ENCODE measurements at places on chromosomes 6 and 20.

DNA sequence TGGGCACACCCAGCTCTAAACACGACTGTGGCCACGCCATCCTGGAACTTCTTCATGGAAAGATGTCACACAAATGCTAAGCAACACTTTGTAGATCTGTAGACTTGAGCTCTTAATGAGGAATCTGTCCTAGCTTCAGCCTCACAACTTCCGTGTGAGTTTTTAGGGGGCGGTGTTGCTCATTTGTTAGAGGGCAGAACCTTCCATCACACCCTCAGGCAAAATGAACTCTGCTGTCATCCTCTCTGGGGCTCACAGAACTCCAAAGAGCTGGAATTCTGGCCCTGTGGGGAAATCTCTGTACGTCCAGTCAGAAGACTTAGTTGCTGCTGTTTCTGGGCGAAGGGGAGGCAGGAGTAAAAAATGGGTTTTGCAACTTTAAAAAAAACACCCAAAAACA is 49.8 kb downstream of the NRN1 start:
- no peak for DNase-seq

GRCh38 chr20:33127422-33128097 is 40.4 kb upstream of the BPIFA2 start:
- DNase-seq, result no peak

DNA sequence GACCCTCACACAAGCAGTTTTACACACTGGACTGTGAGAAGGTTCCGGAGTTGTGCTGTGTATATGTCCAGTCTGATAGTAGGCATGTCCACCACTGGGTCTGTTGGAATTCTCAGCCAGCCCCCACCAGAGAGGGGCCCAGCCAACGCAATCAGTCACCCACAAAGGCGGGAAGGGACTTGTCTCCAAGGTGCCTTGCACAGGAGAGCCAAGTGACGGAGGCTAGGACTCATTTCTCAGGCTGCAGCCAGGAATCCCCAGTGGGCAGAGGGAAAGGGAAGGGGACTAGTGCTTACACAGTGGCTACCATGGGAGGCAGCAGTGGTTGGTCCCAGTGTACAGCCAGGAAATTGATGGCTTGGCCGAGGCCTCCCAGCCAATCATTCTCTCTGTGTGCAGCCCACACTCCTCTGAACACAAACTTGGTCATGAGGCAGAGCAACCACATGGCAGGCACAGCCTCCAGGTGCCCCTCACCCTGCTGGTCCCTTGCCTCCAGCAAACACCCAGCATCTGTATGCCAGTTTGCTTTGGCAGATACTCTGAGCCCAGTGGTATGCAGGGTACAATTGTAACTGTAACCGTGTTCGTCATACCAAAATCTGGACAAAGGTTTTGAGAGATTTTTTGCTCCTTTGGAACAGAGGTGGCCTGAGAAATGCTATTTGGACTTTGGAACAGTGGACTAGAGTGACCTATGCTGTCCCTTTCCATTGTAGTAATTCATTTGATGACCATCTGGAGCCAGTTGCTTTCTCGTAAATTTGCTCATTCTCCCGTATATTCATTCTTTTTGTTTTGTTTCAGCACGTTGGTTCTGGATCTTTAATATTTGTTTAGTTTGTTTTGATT is 72.9 kb upstream of the MYL9 start:
- no peak for DNase-seq

DNA sequence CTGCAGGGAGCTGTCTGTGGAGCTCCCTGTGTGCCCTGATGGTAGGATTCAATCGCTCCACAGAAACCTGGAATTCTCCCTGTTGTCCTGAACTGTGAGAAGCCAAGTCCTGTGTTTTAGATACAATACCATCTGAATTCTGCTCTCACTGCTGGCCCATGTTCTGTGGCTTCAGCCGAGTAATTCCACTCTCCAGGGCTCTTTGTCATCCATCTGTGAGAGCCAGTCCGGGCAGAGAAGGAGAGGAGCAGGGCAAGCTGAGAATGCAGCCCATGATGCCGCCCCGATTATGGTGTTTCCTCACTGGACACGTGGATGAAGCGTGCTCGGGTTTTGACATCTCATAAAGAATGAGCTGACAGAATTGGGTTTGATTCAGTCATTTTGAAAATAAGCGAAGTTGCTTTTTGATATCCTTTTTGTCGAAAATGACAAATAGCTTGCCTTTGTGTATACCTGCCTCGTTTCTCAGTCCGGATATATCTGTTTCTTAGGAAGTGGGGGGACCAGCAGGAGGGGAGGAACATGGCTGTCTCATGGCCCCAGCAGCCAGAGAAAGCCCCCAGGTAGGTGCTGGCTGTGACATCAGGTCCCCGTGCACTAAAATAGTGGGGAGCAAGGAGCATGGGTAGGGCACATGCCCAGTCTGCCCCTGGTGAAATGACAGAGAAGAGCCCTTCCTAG is 8.2 kb upstream of the CD93 start:
- DNase-seq, result no peak

- no peak for DNase-seq
Observed at GRCh38 chr20:11457488-11457887, 460.2 kb upstream of the BTBD3 start.

- no peak for DNase-seq
Observed at GRCh38 chr20:4332121-4332860, 316.9 kb upstream of the RNF24 start.

DNA sequence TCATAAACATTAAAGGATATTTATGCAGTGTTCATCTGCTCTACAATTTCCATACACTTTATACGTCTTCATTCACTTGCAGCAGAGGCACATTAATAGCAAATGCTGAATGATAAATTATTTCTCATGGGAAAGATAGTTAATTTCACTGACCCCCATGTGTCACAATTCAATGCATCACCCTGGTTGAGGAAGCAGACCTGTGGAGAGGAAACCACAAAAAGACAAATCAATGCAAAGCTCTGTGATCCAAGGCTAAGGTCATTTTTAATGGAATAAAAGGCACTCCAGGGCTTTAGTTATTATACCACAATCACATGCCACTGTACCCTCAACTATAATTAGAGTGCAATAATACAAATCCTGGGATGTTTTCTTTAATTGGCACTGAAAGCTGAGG is 40.3 kb upstream of the TENT5A start:
- no peak for DNase-seq

- no peak for DNase-seq
Observed at GRCh38 chr20:45969712-45970634, 2.0 kb downstream of the ZNF335 start.

DNA sequence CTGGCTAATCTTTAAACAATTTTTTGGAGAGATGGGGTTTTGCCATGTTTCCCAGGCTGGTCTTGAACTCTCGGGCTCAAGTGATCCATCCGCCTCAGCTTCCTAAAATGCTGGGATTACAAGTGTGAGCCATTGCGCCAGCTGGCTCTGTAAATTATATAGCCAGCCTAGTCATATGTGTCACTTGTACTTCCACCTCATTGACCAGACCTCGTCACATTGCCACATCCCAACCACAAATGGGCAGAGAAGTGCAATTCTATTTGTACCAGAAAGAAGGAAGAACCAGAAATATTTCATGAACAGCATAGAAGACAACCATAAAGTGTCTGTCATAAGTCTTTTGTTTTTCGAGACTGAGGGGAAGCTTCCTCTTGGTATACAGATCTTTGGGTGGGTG is 304.9 kb upstream of the RNF24 start:
- DNase-seq, result no peak

- no peak for DNase-seq
Observed at GRCh38 chr20:23588434-23589403, 17.0 kb downstream of the CST9 start.

GRCh38 chr6:155333414-155333813 is 19.1 kb upstream of the TFB1M start:
- no peak for DNase-seq

DNA sequence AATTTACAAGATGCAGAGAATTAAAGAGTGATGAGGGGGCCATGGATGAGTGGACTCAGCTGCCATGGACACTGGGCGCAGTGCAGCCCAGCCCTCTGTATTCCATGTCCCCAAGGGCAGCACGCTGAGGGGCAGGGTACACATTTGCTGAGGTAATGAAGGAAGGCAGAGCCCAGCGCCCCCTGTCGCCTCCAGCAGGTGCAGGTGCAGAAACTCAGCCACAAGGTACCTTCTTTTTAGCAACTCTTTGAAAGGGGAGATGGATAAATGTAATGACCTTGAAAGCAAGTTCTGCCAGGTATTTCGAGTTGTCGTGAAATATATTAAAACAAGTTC is 7.1 kb downstream of the CD93 start:
- DNase-seq, result no peak

GRCh38 chr6:52286798-52287432 is 2.4 kb upstream of the MCM3 start:
- DNase-seq, result no peak

DNA sequence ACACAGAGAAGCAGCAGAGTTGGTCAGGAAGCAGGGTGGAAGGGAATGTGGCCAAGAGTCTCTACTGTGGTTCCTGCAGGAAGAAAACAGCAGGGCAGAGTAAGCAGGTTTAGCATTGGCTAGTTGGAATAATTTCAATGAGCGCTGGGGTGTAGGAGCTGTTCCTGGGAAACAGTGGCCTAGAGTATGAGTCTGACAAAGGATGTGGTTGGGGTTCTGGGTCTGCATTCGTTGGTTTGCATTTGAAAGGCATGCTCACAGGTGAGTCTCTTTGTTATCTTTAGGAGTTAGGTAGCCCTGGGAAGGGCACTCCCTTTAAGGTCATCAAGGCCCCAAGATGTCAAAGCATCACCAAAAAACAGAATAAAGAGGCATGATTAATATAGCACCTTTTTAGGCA is 911.6 kb upstream of the SLC35B3 start:
- DNase-seq, result no peak

DNA sequence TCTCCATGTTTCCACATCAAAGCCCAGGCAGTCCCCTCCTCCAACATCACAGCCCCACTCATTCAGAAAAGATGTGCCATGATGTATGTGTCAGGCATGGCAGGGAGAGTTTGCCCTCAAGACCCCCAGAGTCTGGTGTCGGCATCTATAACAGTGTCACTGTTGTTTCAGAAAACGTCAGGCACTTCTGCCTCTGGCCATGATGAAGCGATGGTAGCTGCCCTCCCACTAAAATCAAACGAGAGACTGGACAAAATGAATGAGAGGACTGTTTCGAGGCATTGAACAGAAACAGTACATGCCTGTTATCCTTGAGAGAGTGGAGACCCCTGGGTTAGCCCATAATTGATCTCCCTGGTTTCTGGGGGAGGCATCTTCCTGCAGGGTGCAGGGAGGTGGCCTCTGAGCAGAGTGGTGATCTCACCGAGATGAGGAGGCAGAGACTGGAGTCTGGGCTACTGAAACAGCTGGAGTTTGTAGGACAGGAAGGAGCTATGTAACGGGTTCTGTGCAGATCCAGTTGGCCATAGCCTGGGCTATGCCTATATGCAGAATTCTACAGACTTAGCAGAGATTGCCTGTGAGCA is 144.5 kb downstream of the SYCP2 start:
- DNase-seq, result no peak
